EL (cell line): ENCODE measurements at places on chromosomes 3 and 15.

DNA sequence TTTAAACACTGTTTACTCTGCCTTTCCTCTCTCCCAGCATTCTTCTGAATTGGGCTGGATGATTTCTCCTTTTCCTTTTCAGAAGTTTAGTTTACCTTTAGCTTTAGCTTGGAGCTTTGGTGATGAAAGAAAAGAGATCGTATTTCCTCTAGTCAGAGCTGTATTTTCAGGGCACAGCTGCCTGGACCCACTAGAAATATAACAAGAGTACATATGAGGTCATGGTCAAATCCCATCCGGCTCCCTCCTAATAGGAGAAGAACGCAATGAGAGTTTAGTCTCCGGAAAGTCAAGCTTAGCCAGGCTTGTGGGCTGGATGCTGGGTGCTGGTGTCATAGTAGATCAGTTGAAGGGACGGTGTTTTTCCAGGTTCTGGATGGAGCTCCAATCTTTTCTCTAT, 177.1 kb upstream of the PFN2 start:
- DNase-seq: peak; percentile 55

DNA sequence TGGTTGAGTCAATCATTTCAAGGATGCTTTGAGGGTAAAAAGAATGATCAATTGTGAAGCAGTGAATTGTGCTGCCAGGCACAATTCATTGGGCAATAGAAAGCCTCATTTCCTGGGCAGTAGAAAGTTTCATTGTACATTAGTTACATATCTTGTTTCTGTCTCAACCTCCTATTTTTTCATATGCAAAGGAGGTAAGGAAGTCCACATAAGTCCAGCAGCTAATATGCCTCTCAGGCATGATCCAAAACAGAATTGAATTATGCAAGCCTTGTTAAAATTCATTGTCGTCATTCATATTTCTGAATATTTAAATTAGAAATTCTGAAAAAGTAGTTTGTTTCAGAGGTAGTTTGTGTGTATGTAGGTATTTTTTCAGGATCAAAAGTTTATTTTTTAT, 65.8 kb downstream of the TFRC start:
- DNase-seq: no peak

- peak; percentile 93 for DNase-seq
Measured at GRCh38 chr15:40382580-40383456, at the start of gene KNSTRN. Gene KNSTRN, plus strand, starts transcription at chr15:40382721. Its CDS starts 115 bp downstream, at chr15:40382836.

GRCh38 chr3:189534531-189534930, 96.7 kb upstream of the TP63 start:
- no peak for DNase-seq

DNA sequence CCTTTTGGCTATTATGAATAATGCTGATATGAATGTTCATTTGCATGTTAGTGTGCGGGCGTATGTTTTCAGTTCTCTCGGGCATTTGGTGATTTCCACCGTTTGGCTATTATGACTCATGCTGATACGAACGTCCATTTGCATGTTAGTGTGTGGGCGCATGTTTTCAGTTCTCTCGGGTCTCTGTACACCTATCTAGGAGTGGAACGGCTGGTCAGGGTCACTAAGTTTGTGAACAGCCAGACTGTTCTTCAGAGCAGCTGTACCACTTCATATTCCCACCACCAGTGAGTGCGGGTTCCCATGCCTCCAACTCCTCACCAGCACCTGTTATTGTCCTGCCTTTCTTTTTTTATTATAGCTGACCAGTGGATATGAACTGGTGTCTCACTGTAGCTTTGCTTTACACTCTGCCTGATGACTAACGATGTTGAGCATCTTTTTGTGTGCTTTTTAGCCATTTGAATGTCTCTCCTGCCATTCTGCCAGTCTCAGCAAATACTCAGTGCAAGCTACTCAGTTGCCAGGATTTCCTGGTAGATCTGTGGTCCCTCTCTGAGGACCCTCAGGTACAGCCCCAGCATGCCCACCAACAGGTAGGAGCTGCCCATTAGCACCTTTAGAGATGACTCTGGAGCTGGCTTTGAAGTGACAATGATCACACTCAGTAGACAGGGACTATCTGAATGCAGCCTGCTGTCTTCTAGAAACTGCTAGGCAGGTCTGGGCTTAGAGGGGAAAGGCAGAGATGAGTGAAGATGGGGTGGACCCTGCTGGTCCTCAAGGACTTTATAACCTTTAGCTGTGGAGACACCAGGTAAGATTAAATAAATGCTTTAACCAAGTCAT, 141.1 kb downstream of the XXYLT1 start:
- DNase-seq: peak; percentile 33

DNA sequence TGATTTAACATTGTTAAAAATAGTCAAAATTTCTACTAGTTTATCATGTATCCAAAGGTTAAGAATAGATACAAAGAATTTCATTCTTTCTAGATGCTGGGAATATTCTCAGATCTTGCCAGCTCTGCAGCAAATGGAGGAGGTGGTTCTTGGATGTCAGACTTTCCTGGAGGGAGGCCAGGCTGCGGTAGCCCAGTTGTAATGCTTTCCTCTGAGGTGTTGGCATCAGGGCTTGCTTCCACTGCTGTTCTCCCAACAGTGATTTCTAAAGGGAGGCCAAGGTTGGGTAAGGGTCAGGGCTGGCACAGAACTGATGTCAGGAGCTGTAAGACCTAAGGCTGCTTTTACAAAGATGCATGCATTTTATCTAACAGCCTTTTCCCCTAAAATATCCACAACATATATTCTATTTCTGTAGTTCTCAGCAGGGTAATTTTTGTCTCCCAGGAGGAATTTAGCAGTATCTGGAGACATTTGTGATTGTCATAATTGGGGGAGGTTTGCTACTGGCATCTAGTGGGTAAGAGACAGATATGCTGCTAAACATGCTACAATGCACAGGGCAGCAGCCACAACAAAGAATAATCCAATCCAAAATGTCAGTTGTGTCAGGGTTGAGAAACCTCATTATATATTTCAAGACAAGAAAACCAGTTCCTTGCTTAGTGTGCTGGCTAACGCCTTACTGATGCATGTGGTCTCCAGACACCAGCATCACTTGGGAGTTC, 42.0 kb upstream of the SPTSSB start:
- DNase-seq: peak; percentile 16

DNA sequence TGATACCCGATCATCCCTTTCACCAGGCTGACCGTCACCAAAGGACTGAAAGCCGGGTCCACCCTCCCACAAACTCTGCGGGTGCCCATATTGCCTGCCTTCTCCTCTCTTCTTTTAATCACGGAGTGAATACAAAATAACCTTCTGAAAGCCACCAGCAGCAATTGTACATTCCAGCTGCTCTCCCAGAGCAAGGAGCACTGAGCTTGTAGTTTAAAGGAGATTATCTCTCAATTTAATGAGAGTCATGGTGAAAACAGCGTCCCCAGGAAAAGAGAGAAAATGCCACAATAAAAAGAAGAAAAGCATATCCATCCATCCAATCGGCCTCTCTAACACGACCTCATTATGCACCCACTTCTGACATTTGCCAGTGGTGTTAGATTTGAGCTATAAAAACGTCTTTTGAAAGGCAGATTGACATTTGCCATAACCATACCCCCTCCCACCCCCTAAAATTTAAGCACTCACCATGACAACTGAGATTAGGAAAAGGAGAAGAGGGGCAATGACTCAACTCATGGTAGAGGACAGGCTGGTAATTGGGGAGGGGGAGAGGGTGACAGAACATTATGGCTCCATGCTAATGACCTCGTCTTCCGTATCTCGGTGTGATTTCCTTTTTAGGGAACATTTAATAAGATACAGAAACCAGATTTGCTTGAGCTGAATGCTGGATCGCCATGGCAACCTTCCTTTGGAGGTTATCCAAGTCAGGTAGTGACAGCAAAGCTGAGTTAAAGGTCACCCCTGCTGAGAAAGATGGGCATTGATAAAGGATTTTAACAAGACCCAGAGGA, 106.2 kb downstream of the ST8SIA2 start:
- DNase-seq: no peak

DNA sequence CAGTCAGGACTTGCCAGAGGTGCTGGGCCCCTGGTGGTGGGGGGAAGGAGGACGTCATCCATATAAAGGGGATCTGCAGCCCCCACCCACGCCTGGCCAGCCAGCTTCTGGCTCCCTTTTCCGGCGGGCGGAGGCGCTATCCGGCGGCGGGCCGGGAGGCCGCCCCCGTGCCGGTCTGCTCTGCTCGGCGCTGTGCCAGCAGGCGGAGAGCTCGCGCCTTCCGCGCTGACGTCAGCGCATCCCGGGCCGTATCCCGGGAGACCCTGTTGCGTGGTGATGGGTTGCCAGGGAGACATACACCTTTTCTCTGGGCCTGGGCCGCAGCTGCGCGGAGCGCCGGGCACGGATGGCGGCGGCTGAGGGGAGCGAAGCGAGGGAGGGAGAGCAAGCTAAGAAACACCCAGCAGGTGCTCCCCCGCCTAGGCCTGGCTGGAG, 1.1 kb downstream of the FAM131A start:
- DNase-seq: no peak

DNA sequence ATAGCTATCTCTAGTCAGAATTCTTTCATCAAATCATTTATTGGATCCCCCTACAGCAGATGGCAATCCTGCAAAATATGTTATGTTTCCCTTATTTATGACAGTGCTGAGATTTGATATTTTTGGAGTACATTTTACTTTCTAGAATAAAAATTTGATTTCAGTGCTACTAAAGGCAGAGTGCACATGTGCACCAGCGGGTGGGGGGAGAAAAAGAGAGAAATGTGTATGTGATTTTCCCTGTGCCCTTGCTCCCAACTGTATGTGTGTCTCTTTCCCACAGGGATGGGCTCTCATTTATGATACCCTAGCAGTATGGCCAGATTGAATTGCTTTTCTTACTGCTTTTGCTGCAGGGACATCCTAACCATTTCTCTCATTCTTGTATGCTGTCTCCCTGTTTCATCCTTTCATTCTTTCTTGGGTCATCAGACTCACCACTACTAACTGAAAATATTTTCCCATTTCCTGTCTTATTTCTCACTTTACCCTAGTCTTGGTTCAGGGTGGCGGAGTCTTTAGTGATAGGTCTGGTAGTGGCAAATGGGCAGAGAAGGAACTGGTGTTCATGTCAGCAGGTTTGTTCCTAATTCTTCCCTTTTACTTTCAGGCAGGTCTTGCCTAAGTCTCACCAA, 140.7 kb downstream of the TCF12 start:
- peak; percentile 29 for DNase-seq

- no peak for DNase-seq
Measured at GRCh38 chr3:111547631-111548030, 5.6 kb downstream of the CD96 start.

DNA sequence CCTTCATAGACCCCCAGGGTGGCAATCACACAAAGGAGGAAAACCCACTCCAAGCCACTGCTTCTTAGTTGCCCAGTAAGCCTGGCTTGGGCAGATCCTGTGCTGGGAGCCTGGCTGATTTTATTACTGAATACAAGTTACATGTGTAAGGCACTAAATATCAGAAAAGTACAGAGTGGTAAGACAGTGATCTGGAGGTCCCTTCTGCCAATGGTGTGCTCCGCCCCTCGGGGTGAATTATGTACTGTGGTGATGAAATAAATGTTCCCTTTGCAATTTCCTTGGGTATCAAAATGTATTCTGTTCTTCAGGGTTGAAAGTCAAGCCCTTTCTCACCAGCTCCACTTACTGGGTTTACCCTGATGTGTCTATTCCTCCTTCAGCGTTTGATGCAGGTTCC, 38.8 kb downstream of the EID1 start:
- DNase-seq: no peak

GRCh38 chr3:128128251-128128650, 4.6 kb upstream of the RUVBL1 start:
- DNase-seq: no peak

- no peak for DNase-seq
Measured at GRCh38 chr3:295166-295565, 98.6 kb downstream of the CHL1 start.

DNA sequence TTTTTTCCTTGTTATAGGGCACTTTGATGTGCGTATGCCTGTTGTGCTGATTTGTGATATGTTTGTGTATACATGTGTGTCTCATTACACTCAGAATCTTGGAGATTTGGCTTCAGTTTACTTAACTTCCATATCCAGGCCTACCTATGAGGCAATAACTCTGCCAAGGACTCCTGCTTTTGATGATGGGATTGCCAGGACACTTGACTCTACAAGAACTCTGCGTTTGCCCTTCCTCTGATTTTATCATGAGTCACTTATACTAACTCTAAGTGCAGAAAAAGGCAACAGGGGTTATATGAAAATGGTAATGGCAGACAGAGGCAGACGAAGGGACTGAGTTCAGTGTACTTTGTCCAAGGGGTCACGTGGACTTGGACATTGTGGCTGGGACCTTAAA, 33.6 kb downstream of the MCTP2 start:
- DNase-seq: no peak

- DNase-seq: no peak
Measured at GRCh38 chr3:10335190-10335738, 14.4 kb upstream of the SEC13 start.

GRCh38 chr3:146625186-146625775, 20.1 kb upstream of the PLSCR5 start:
- peak; percentile 18 for DNase-seq

- no peak for DNase-seq
Measured at GRCh38 chr15:29556380-29556779, 265.9 kb downstream of the TJP1 start.

- no peak for DNase-seq
Measured at GRCh38 chr15:52464040-52464439, 64.6 kb downstream of the MYO5A start.

DNA sequence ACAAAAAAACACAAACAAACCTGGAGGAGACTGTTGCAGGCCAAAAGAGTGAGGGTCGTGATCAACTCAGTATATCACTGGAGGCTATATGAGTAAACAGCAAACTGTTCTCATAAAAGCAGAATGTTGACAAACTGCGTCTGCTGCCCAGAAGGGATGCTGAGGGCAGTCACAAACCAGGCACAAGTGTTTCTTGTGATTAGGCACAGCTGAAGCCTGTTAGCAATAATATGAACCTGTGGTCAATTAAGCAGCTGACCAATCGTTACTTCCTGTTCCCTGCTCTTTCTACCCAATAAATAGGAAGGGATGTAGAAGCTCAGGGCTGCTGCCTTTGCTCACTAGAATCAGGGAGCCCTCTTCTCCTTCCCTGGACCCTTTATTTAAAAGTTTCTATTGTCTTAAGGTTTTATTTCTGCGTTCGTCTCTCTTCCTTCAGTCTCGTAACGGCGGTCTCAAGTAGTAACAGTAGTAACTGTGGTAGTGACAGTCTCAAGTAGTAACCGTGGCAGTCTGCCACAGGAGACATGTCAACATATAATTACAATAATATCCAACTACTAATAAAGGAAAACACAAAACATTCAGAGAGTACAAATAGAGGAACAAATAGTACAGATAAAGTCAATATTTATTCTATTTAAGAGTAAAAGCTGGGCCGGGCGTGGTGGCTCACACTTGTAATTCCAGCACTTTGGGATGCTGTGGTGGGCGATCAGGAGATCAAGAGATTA, 698.4 kb upstream of the CCDC54 start:
- no peak for DNase-seq

- DNase-seq: no peak
Measured at GRCh38 chr15:98555173-98555515, 93.2 kb upstream of the IGF1R start.
